Midbrain (tissue), 1 donor: ENCODE measurements at places on chromosomes 4 and X.

DNA sequence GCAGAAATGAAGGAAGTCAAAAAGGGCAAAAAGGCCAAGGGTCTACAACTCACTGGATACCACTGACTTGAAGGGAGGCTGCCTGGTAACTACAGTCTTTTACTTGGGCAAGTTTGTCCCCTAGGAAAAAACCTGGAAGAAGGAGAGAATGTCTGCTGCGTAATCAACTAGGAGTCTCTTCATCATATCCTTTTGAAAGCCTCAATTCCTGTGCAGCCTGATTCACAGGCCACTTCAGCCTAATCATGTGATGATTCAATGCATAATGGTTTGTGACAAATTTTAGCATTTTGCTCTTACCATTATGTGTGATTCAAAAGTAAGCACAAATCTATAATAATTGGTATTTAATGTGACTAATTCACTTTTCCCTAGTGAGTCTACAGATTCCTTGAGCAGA lies 273.6 kb downstream of the FRMPD4 start:
- DNase-seq: no peak

DNA sequence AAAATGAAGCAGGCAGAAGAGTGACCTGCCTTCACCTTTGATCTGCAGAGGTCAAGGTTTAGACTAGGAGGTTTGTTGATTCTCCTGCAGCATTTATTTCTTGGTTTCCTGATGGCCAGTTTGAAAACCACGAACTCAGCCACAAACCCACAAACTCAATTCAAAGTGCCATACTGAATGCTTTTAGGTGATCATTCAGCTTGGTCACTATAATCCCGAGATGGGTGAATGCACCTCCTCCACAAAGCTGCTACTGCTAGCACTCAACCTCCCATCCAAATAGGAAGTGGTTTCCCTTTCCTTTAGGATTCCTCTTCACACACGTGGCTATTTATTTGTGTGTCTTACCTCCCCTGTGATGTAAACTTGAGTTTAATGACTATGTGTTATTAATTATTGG lies 225.2 kb downstream of the MID1 start:
- no peak for DNase-seq

- peak; percentile 78 for DNase-seq
Observed at GRCh38 chr4:150078041-150078578, at the start of gene DCLK2. DCLK2 (plus strand) TSS chr4:150078445; CDS start chr4:150079028, 583 bp downstream.

- no peak for DNase-seq
Observed at GRCh38 chr4:79431839-79432238, 23.8 kb upstream of the GK2 start.

DNA sequence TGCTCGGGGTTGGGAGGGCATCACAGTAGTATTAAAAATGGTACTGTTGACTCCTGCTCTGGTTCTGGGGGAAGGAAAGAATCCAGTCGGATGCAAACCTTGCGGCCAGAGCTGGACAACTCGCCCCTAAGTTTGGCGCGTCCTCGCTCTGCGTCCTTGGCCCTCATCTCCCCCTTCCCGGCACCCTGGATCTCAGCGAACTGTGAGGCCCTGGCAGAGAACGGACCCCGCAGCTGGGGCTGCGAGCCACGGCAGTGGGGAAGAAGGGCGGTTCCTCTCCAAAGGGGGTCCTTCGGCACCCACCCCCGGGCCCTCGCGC lies 14.0 kb downstream of the ARHGEF6 start:
- DNase-seq: no peak

- no peak for DNase-seq
Observed at GRCh38 chr4:78610546-78611214, 59.1 kb downstream of the ANXA3 start.

GRCh38 chrX:39749135-39749534 lies 348.6 kb downstream of the BCOR start:
- no peak for DNase-seq

GRCh38 chrX:152817078-152817764 lies 13.3 kb downstream of the CETN2 start:
- DNase-seq: peak; percentile 46

- no peak for DNase-seq
Observed at GRCh38 chrX:39760930-39761329, 336.8 kb downstream of the BCOR start.

- DNase-seq: no peak
Observed at GRCh38 chrX:79174949-79175644, 30.6 kb downstream of the GPR174 start.

DNA sequence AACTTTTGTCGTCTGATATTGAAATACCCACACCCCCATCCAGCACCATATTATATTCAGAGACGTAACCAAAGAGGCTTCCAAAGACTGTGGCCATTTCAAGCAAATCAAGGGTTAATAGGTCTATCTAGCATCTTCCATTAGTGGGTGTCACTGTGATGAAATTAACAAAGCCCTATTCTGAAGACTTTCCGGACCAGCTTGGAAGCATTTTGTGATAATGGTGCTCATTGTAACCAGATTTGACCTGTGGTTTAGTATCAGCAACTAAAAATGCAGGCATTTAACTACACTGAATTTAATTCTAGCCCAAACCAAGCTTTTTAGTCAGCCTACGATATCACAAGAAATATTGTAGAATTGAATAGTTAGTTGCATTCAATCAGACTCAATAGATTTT lies 309.7 kb upstream of the TENM3 start:
- DNase-seq: no peak

GRCh38 chr4:140926672-140927071 lies 170.5 kb upstream of the TBC1D9 start:
- DNase-seq: no peak

DNA sequence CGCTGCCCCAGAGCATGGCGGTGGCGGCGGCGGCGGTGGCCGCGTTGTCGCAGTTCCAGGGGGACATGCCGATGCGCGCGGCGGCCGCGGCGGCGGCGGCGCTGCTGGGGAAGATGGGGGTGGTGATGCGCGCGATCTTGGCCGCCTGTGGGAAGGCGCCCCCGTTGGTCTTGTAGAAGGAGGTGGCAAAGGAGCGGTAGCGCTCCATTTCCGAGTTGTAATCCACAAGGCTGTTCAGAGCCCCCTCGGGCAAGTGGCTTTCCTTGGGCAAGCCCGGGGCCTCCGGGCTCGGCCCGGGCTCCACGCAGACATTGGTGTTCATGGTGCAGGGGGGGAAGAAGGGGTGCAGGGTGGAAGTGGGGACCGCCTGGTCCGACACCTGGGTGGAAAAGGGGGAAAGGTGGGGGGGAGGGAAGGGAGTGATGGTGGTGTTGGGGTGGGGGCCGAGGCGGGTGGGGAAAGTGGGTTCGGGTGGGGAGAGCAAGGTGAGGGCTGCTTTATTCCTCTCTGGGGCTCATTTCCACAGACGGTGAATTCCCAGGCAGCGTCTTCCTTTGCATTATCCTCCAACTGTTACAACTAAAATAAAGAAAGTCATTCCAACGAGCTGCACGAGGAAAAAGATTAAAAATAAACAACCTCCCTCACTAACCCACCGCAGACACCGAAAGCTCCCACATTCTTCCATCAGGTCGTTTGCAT lies 3.1 kb downstream of the CXXC4 start:
- DNase-seq: peak; percentile 54

- DNase-seq: no peak
Observed at GRCh38 chr4:82172186-82172585, 201.6 kb downstream of the HNRNPD start.

- peak; percentile 48 for DNase-seq
Observed at GRCh38 chr4:41060352-41061334, 153.7 kb downstream of the APBB2 start.

DNA sequence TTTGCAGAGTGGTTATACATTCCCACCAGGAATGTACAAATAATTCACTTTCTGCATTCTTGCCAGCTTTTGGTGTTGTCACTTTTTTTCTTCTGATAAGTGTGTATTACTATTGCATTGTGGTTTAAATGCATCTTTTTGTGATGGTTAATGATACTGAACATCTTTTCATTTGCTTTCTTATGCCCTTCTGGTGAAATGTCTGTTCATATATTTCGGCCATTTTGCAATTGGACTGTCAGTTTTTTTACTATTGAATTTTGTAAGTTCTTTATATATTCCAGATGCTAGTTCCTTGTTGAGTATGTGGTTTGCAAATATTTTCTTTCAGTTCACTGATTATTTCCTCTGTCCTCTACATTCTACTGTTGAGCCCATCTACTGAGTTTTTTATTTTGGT lies 19.4 kb upstream of the BMP2K start:
- DNase-seq: no peak

DNA sequence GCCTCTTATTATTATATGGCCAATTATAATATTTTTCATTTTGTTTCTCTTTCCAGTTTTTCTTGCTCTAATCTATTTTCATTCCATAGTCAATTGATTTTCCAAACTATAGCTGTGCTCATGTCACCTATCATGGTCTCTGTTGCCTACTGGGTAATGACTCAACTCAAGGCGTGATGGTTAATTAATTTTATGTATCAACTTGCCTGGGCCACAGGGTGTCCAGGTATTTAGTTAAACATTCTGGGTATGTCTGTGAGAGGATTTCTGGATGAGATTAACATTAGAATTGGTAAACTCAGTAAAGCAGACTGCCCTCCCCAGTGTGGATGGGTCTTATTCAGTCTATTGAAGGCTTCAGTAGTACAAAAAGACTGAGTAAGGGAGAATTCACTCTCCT lies 9.9 kb downstream of the FHIP1A start:
- DNase-seq: no peak

DNA sequence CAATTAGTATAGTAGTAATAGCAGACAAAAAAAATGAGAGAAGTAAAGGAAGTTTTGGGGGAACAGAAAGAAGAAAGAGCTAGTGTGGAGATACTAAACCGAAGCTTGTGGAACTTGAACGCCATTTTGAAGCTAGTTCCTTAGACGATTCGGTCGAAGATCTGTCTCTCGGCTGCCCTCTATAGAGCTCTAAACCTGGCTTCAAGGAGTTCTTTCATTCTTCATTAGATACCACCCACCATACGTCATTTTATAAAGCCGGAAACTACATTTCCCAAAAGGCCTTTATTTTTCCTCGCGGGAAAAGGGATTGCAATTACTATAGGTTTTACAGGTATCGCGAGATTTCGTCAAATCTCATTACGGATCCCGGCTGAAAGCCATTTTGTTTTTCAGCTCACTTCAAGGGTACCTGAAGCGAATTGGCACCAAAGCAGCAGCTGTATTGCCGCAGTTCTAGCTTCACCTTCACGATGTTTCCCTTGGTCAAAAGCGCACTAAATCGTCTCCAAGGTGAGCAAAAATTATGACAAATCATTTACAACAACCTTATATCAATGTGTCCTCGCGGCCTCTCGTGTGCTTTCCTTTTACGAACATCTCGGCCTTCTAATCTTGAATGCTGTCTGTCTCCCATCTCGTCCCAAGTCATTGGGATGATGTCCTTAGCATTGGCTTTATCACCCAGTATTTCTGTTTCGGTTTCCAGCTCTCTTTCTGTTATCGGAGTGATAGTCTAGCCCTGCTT lies at the start of gene COX7B:
Gene COX7B, plus strand, starts transcription at position 388 of the 748 bp plus-strand sequence. Its CDS starts 86 bp downstream, at position 474.
- peak; percentile 94 for DNase-seq

GRCh38 chr4:53066155-53066554 lies 204.0 kb downstream of the RASL11B start:
- no peak for DNase-seq

DNA sequence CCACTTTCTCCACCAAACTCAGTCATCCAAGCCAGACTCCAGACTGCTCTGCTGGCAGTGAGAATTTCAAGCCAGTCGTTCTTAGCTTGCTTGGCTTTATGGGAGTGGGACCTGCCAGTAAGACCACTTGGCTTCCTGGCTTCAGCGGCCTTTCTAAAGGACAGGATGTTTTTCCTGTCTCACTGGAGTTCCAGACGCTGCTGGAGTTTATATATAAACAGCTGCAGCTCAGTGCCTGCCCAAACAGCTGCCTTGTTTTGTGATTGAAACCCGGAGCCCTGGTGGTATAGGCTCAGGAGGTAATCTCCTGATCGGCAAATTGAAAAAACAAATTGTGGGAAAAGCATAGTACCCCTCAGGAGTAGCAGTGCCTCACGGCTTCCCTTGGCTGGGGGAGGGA lies 1165.8 kb upstream of the ADGRL3 start:
- no peak for DNase-seq

DNA sequence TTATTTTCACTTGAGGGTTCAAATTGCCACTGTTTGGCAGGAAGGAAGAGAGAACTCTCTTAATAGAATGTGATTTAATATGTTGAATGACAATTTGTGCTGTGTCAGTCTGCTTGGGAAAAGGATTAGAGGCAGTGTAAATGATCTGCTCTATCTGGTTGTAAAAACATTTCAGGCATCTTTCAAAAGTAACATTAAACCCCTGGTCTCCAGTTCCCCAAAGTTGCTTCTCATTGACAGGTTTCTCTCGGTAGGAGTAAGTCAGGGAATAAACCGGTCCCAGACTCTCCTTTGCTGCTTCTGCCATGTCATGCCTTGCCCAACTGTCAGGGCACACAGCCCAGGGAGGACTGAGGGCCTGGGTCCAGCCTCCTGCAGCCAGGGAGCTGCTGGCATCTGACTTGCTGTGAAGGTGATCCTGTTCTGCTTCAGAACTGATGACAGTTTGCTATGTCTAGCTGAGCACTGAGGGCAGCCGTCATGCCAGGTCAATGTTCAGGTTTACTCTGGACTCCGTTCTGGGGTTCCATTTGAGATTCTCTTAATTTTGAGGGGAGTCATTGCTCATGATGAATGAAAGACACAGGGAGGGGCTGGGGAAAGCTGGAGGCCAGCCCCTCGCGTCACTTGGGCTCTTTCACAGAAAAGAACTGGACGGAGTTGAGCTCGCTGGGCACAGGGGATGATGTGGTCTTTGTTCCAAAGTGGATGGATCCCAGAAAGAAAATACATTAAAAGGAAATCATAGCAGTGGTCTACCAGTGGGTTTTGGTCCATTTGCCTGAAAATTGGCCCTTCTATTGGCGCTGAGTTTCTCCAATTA lies 312.4 kb downstream of the ARHGAP10 start:
- no peak for DNase-seq

GRCh38 chr4:153137159-153137558 lies 67.1 kb upstream of the TRIM2 start:
- no peak for DNase-seq

DNA sequence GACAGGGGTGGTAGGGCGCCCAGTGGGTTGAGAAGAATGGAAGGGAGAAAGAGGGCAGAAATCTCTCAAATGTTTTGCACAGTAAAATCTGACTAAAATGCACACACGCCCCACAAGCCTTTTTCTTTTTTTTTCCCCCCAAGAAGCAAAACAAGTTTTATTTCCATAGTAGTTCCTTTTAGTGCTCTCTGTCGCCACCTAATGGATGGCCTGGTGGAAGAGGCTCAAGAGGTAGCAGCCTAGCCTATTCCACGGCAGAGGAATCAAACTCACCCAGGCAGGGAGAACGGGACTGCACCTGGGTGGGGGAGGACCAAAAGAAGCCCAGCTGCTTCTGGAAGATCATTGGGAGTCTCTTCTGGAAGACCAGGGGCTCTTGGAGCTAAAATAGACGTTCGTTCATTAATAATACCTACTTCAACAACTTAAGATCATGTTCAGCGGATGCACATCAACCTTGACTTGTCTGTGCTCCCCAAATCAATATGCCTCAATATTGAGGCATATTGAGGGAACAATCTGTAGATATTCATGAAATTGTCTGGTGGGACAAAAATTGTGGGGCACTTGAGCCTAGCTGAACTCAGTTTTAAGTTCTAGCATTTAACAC lies 31.6 kb upstream of the IRAK1 start:
- DNase-seq: peak; percentile 73

- DNase-seq: no peak
Observed at GRCh38 chr4:104381729-104382128, 113.0 kb downstream of the CXXC4 start.
